Fibroblast of the aortic adventitia (primary cell): ENCODE measurements at places on chromosomes 5 and 9.
A peak's percentile ranks its signal among the peaks of the same experiment; 100 is the strongest.

DNA sequence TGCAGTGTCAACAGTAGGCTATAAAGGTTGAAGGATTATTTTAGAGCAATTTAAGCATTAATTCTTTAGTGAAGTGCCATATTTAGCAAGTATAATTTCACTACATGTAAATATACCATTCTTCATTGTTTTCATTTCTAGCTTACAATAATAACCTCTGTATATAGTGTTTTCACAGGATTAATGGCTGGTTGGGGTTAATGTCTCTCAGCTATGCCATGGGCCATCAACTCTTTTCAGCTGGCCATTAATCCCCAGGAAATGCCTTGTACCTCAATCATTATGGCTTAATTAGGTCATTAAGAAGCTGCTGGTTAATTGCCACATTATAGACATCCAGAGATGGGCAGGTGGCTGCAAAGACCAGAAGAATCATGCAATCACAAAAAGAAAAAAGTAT is 715.1 kb downstream of the MAT2B start:
- DNase-seq: no peak

- DNase-seq: no peak
These were observed 6.3 kb upstream of the IL12B start for GRCh38 chr5:159336586-159336985.

DNA sequence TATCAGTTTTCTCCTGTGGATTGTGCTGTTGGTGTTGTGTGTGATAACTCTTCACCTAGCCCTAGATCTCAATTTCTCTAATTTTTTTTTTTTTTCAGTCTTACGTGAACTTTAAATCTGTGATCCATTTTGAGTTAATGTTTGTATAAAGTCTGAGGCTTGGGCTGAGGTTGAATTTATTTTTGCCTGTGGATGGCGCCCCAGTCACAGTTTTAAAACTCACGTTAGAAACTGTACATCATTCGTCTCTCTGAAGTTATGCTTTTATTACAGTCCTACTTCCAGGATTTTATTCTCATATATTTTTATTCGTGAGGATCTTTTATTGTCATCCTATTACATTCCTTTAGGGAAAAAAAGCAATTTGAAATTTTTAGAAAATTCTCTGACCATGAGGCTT is 103.1 kb downstream of the EHMT1 start:
- DNase-seq: no peak

GRCh38 chr5:94244921-94245320 is 373.5 kb downstream of the KIAA0825 start:
- no peak for DNase-seq

DNA sequence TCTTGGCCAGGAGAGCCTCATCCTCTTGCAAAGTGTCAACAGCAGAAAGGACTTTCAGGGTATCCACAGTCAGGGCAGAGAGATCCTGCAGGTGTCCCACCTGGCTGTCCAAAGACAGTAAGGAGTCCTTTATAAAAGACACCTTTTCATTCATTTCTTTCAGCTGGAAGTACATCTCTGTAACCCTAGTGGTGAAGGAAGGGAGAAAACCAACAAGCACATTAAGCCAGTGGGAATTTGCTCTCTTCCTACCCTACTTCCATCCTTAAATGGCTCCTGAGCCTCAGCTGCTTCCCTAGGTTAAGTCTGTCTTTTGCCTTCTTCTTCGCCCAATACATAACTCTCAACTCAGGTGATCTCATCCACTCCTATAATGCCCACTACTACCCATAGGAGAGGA is 124.8 kb downstream of the TRPM6 start:
- no peak for DNase-seq

DNA sequence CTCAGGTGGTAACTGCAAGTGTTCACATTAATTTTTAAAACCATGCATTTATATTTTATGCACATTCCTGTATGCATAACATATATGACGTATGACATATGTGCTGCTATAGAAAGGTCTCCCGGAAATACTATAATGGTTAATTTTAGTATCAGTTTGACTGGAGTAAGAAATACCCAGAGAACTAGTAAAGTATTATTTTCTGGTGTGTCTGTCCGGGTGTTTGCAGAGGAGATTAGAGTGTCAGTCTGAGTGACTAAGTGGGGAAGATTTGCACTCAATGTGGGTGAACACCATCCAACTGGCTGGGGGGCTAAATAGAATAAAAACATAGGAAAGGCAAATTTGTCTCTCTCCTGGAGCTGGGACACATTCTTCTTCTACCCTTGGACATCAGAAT is 26.9 kb downstream of the UIMC1 start:
- no peak for DNase-seq

DNA sequence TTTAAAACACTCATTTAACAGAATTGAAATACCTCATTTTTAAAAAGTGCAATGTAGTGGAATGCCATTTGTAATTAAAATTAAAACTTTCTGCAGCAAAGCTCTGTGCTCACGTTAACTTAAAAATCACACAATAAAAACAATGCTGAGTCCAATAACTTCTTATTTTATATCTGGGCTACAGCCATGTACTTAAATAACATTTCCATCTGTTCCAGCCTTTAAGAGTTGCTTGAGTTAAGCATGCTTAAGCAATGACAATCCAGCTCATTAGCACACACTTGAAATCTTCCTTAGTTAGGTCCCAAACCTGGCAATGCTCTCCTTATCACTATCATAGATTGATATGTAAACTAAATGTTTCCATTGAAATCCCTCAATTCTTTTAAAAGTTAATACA is 132.3 kb upstream of the CDH12 start:
- no peak for DNase-seq

DNA sequence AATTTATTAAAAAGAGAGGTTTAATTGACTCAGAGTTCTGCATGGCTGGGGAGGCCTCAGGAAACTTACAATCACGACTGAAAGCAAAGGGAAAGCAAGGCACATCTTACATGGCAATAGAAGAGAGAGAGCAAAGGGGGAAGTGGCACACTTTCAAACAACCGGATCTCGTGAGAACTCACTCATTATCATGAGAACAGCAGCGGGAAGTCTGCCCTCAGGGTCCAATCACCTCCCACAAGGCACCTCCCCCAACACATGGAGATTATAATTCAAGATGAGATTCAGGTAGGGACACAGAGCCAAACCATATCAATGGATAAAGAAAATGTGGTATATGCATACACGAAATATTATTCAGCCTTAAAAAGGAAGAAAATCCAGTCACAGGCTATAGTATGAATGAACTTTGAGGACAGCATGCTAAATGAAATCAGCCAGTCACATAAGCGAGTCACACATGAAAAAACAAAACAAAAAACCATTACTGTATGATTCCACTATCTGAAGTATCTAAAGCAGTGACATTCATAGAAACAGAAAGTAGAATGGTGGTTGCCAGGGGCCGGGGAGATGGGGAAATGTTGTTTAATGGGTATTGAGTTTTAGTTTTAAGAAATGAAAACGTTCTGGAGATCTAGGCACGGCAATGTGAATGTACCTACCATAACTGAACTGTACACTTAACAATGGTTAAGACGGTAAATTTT is 83.4 kb upstream of the PCA3 start:
- DNase-seq: no peak

GRCh38 chr9:87766697-87767096 is 40.8 kb downstream of the CTSL start:
- no peak for DNase-seq

DNA sequence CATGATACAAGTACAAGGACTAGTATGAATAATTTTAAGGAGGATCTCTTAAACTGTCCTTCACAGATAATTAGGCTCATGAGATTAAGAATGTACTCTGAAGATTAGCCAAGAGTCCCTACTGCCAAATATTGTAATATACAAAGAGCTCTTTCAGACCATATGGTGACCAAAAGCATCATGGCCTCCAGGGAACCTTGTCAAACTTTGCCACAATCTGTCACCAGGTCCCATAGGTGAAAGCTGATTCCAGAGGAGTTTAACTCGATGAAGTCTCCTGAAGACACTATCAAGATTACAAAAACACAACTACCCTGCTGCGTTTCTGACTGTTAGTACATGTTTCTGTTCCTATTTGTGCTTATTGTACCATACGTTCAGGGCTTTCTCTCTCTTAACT is 395.4 kb upstream of the ITGA1 start:
- no peak for DNase-seq

DNA sequence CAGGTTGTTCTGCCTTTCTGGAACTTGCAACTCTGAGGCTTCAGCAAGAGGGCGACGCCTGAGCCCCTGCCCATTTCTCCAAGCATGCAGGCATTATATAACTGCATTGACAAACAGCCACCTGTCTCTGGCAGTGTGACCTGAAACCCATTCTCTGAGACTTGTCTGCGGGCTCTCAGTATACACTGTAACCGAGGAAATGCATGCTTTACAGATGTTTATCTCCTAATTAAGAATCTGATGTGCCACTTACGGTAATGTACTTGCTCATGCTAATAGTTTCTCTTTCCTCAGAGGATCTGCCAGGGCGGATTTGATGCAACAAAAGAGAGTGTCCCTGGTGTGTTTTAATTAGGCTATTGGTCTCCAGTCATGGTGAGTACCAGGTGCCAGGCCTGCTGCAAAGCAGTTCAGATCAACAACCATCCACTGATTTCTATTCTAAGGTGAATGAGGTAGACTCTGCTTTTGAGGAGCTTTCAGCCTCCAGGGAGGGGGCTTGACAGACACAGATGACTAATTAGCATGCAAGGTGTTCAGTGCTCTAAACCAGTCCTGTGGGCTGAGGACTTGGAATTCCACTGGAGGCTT is 593.7 kb upstream of the KLF4 start:
- no peak for DNase-seq

GRCh38 chr9:27504259-27504658 is 19.8 kb upstream of the IFNK start:
- no peak for DNase-seq

DNA sequence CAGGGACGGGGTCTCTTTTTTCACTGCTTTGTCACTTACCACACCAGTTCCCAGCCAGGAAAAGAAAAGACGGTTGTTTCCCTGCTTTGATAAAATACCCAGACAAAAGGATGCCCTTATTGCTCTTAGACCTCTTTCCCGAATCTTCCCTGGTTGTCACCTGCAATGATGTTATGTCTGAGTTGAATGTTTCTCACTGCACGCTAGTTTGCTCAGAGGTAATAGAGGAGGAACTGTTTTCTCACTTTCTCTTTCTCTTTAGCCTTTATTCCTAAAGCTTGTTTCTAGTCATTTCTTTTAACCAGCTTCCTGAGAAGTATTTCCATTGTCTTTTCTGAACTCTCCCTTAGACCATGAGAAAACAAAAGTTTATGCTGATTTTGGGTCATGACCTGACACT is 32.9 kb downstream of the ACER2 start:
- DNase-seq: peak; percentile 5

DNA sequence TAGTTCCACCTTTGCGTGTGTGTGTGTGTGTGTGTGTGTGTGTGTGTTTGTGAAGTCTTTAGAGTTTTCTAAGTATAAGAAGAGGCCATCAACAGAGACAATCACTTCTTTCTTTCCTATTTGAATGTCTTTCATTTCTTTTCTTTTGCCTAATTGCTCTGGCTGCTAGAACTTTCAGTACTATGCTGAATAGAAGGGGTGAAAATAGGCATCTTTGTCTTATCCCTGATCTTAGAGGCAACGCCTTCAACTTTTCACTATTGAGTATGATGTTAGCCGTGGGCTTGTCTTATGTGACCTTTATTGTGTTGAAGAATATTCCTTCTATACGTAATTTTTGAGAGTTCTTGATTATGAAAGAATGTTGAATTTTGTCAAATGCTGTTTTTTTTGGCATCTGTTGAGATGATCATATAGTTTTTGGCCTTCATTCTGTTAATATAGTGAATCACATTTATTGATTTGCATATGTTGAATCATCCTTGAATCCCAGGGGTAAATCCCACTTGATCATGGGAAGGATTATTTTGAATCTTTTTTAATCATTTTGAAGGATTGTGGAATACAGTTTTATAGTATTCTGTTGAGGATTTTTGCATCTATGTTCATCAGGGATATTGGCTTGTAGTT is 134.8 kb upstream of the CD180 start:
- DNase-seq: no peak

DNA sequence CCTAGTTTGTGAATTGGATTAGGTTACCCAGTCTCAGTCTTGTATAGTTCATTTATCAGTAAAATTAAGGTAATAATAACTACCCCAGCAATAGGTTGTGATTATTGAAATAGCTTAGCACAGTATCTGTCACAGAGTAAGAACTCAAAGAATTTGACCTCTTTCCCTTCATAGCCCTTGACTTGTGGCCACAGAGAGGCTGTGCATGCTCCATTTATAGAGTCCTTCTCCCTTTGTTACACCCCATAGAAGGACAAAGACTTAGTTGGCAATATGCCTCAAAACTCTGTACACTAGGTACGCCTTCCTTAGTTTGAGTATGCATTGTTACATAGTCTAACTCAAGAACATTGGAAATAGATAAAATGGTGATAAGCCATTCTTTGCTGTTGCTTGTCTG is 257.2 kb downstream of the KCTD16 start:
- DNase-seq: no peak

GRCh38 chr5:141223112-141223783 is at the start of gene PCDHB14:
Gene PCDHB14, plus strand, starts transcription at chr5:141223343. Its CDS starts 163 bp downstream, at chr5:141223506.
- DNase-seq: peak; percentile 30

DNA sequence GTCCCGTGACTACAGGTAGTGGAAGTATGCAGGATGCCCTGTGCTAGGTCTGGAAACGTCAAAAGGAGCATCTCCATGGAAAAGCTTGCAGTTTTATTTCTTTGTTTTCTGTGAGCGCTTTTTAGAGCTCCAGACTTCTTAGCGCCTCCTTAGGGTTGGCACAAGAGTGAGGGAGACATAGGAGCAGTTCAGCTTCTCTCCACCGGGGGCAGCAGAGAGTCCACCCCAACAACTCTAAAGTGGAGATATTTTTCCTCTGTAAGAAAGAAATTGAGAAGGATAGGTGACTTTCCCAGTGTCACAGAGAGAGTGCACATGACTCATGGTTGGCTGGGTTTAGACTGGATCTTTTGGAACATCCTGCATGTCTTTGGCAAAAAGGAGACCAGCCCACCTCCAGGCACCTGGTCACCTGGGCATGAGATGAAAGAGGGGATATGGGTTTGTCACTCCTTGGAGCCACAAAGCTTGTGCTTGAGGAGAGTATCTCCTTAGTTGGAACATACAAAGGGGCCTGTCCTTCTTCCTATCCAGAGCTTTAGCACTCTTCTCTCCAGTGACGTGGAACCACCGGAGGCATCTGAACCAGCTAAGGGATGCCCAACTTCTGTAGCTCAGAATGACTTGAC is 637.7 kb downstream of the SEMA5A start:
- DNase-seq: peak; percentile 31

DNA sequence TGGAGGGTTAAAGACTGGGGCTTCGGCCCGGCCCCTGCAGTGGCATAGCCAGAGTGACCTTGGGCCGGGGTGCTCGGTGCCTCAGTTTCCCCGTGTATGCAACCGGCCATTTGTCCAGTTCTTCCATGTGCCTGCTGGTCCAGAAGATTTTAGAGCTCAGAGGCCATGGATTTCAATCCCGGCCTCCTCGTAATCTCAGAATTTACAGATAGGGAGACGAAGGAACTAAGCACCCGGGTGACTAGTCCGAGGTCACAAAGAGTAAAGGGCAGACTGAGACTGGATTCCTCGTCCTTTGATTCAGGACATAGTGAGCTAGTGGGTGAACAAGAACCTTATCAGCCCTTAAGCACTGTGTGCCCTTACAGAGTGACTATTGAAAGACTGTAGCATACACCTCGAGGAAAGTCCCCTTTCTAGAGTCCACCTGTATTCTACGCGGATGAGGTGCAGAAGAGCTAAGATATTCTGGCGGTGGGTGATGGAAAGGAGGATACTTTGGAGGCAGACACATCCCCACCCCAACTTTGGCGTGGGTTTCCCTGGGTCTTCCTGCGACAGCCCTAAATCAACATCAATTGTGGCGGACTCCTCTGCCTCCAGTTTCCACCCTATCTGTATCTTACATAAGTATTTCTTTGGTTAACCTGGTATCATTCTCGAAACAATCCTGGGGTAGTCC is 597 bp downstream of the SLC31A1 start:
- peak; percentile 10 for DNase-seq
